Left ventricle myocardium superior (tissue), 1 donor: ENCODE measurements at places on chromosomes 3 and 15.

DNA sequence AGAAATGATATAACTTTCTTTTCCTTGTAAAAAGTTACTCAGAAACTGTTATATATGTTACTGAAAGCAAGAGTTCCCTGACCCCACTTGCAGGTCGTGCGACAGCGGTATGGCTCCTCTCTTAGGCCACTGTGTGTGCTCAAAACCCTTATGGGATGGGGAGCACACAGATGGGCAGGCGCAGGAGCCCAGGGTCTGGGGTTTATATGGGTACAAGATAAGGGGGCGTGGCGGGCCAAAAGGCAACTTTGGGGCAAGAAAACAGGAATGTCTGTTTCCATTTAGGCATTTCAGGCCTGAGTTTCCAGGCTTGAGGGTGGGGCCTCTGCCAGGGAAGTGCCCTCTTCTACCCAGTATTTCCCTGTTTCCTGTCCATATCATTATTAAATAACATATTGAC lies 736.5 kb downstream of the VGLL3 start:
- DNase-seq = no peak

GRCh38 chr3:185605566-185605965 lies 19.5 kb downstream of the SENP2 start:
- DNase-seq = no peak

GRCh38 chr3:29694783-29695182 lies 413.9 kb downstream of the RBMS3 start:
- DNase-seq = no peak

GRCh38 chr3:195105389-195105788 lies 165.6 kb downstream of the XXYLT1 start:
- DNase-seq = no peak

DNA sequence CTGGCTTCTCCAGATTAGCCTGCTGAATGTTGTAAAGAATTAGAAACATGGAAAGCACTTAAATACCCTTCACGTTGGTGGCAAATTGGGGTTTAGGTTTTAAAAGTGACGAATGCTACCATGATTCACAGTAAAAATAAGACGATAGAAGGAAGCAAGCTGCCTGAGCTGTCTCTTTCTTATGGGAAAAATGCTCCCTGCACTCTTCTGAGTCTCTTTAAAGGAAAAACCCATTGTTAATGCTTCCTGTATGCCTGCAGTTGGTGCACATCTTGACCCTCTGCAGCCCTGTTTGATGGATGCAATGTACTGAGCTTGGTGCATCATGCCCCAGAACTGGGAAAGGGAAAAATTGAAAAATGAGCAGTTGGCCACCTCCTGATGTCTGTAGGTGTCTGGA lies 258.6 kb upstream of the RASGRP1 start:
- DNase-seq = no peak

- peak; percentile 60 for DNase-seq
Observed at GRCh38 chr3:46981932-46982471, 2.5 kb downstream of the NBEAL2 start.

DNA sequence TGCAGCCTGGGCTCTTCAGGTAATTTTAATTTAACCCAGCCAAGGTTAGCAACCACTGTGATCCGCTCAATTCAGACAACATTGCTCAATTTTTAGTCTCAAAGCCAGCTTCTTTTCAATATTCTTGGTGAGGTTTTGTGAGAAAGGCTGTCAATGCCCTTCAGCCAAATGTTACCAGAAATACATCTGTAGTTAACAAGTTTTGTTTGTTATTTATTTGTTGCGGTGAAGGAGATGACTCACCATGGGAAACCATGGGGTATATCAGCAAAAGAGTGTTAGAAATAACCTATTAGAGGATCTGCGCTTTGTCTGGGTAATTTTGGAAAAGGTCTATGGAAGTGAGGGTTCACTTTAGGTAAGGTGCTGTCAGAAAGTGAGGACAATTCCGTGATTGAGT lies 5.0 kb downstream of the SLC9C1 start:
- no peak for DNase-seq

GRCh38 chr15:48021336-48022086 lies 99.3 kb upstream of the SLC24A5 start:
- no peak for DNase-seq

DNA sequence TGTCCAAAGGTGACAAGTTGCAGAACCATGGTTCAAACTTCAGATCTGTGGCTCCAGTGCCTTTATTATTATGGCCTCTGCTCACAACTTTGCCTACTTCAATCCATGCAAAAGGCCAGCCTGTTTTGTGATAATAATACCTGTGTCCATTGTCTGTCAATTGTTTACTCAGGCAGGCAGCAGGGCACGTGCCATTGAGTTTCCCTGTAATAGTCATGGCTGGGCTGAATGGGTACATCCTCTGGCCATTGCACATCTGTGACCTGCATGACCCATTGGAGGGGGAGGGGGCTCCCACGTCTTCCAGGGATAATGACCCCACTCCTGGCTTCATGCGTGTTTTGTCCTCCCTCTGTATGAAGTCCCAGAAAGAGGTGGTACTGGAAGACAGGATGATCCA lies 215.4 kb downstream of the SSR3 start:
- no peak for DNase-seq

DNA sequence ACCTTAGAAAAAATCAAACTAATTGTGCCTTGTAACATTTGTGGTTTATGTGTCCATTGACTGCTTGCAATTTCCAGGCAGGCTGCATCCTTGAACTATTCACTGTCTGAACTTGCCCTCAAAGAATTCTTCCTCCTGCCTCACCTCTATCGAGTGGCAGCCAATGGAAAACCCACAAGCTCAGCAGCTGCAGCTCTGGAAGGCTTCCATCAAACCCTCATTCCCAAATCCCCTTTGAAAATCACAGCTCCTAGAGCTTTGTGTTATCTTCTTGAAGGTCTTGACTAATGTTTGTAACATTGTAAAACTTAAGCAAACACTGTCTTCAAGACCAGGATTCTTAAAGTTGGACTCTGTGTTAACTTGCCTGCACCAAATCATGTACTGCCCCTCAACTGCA lies 81.1 kb downstream of the FILIP1L start:
- no peak for DNase-seq

GRCh38 chr3:149764302-149764701 lies 12.0 kb upstream of the COMMD2 start:
- no peak for DNase-seq

GRCh38 chr3:125126323-125126722 lies 70.5 kb upstream of the HEG1 start:
- DNase-seq = no peak

- no peak for DNase-seq
Observed at GRCh38 chr15:66390678-66391077, 4.0 kb downstream of the MAP2K1 start.

- DNase-seq = no peak
Observed at GRCh38 chr3:193594946-193595689, 2.1 kb downstream of the OPA1 start.

GRCh38 chr15:69459066-69459465 lies 6.4 kb downstream of the RPLP1 start:
- DNase-seq = no peak

- peak; percentile 93 for DNase-seq
Observed at GRCh38 chr15:73982222-73982962, 9.7 kb downstream of the STOML1 start.

- DNase-seq = no peak
Observed at GRCh38 chr3:110791995-110792686, 279.5 kb upstream of the NECTIN3 start.

DNA sequence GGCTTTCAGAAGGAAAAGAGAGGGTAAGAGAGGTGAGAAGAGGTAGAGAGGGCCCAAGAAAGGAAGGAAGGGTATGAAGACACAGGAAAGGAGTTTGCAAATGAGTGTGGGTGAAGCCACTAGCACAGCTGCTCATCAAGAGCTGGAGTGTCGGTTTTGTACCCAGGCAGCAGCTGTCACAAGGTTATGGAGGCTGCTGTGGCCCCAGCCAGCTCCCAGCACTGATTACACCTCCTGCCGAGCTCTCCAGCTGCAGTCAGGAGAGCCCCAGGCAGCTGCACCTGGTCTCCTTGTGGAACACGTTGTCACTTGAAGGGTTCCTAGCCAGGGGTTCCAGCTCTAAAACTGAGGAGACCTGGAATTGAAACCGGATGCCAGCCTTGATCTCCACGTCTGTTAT lies 60.4 kb upstream of the CHD2 start:
- DNase-seq = no peak

- DNase-seq = no peak
Observed at GRCh38 chr15:26565542-26565941, 207.3 kb downstream of the GABRB3 start.

- no peak for DNase-seq
Observed at GRCh38 chr15:23763021-23763420, 75.9 kb upstream of the NDN start.

- DNase-seq = no peak
Observed at GRCh38 chr3:156461889-156462288, 93.0 kb downstream of the SSR3 start.

DNA sequence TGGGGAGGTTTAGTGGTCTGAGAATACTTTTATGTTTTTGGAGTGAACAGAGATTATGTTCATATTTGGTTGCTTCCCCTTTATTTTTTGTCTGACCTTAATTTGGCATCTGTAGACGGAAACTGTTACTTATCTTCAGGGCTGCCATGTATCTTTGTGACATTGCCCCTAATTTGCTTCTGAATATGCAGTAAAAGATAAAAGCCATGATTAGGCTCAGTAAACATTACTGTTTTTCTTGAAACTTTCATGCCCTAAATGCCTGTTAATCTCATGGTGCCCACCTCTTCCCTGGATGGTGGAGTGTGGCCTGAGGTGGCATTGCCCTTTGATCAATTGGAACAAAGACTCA lies 106.7 kb downstream of the C3orf70 start:
- DNase-seq = no peak

DNA sequence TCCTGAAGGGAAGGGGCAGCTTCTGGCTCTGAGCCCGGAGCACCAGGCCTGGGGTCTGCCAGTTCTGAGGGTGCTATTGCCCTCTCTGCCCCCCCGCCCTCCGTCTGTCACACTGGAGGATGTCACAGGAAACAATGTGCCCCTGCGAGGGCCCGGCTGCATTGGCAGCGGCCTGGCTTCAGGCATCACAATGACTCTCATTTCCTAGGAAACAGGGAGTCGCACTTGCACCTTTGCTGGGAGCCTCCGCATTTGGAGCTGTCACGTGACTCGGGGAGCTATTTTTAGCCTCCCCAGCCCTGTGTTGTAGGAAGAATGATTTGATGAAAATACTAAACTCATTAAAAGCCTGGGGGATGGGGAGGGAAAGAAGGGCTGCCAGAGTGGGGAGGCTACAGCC lies 518.9 kb downstream of the SHQ1 start:
- peak; percentile 53 for DNase-seq

- no peak for DNase-seq
Observed at GRCh38 chr15:36737430-36737891, 158.0 kb downstream of the CDIN1 start.
